Stimulated activated CD8-positive, alpha-beta memory T cell treated with anti-CD3 and anti-CD28 coated beads, Interleukin-12 subunit alpha, Interleukin-12 subunit beta, amount 100 ng/mL, for 4 hours (primary cell): ENCODE measurements at places on chromosomes 7 and 10.

DNA sequence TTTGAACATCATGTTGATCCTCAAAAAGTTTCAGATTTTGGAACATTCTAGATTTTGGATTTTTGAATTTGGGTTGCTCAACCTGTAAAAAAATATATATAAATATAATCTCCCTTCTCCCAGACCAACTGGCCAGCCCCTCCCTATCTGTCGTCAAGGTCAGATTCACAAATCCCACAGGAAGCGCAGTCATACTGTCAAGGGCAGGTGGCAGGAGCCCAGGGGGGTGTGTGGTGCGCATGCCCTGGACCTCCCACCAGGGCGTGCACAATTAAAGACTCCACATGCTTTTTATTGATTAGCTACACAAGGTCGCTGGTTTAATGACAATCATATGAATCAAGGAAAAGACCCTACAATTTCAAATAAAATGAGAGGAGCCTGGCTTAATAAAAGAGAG lies 77.0 kb upstream of the EEPD1 start:
- no peak for DNase-seq

DNA sequence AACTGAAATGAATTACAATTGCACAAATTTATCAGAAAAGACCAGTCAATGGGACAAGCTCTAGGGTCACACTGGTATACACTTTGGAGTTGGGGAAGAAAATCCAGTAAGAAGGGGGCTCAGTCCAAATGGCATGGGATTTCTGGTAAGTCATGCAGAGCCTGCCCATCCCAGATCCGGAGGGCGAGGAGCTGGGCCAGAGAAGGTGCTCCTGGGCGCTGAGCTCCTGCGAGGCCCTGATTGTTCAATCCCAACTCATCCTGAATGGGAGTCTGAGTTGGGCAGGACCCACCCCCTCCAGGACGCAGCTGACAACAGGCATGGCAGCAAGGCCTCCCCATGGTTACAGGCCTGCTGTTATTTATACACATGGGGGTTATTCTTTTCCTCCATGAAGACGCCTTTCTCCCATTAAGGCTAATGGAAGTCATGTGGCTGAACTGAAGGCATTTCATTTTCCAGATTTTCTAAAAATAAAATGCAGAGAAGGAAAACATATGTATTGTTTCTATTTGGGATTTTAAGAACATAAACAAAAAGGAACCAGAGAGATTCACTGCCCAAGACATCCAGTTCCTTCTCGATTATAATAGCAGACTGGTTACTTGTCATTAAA lies 91.1 kb upstream of the ADAM12 start:
- no peak for DNase-seq

GRCh38 chr7:55548295-55548731 lies 24.0 kb downstream of the VOPP1 start:
- no peak for DNase-seq

- DNase-seq, result no peak
These were observed 4.1 kb downstream of the GET4 start for GRCh38 chr7:880450-880849.

- no peak for DNase-seq
These were observed 38.7 kb downstream of the CALML3 start for GRCh38 chr10:5563321-5563961.

DNA sequence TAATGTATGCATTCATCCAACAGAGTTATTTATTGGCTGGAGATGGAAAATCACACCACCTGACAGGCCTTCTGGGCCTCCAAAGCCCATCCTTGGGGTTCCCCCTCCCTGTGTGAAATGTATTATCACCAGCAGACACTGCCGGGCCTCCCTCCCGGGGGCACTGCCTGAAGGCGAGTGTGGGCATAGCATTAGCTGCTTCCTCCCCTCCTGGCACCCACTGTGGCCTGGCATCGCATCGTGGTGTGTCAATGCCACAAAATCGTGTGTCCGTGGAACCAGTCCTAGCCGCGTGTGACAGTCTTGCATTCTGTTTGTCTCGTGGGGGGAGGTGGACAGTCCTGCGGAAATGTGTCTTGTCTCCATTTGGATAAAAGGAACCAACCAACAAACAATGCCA lies 15.3 kb downstream of the TACR2 start:
- no peak for DNase-seq

DNA sequence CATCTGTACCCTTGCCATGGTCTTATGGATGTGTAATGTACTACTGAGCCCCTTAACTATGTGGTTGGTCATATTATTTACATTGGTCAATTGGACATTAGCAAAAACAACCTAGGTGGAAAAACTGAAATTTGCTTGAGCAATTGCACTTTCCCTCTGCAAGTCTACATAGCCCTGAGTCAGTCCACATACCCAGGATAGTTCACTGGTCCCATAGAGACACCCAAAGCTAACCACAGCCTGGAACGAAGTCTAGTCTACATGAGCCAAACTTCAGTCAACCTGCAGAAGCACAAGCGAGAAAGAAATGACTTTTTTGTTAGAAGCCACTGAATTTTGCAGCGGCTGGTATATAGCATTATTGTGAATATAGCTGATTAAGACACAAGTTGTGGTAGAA lies 37.6 kb upstream of the COL1A2 start:
- no peak for DNase-seq

DNA sequence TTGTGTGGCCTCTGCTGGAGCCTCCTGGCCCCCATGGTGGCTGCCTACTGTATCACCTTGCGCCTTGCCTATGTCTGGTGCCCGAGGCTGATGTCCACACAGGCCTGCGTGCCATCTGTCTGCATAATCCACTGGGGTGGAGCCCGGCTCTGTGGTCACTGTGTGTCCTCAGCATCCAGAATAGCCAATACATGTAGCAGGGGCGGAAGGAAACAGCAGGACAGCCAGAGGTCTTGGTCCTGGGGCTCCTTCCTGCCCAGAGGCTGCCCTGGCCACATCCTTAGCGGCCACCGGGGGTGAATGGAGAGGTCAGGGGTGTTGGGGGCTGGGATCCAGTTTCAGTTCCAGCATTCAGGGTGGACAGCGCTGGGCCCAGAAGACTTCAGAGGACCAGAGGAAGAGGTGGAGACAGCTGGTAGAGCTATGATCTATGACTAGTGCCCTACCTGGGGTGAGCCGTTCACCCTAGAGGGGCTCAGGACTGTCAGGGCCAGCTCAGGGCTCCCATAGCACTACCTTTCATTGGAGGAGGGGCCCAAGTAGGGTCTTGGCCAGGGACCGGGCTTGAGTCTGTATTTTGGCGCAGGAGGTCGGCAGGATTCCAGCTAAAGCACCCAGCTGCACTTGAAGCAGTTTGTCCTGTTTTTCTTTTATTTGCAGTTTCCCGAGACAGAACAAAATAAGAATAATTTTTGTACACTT lies 15.9 kb downstream of the YKT6 start:
- DNase-seq, result no peak

GRCh38 chr10:6134099-6134823 lies 45.4 kb downstream of the RBM17 start:
- DNase-seq, result no peak

DNA sequence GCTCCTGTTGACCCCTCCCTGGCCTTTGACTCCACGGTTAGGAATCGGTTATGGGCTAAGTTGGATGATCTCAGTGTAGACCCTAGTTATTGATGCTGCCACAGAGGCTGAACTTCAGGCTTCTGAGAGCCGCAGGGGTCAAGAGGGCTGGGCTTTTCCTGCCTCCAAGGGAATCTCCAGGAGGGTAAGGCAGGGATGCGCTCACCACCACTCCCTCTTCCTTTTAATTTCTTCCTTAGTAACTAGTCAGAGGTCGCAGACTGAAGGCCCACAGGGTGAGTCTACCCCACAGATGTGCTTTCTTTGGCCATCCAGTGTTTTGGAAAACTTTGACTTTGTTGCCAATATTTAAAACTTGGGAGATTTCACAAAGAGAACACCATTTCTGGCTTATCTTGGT lies 151.0 kb upstream of the TCF7L2 start:
- no peak for DNase-seq

- DNase-seq, result no peak
These were observed 68.7 kb upstream of the KLF6 start for GRCh38 chr10:3853547-3854303.

GRCh38 chr7:118075936-118076335 lies 108.0 kb upstream of the LSM8 start:
- DNase-seq, result no peak

- DNase-seq, result no peak
These were observed 88.3 kb downstream of the ARMH3 start for GRCh38 chr10:101967713-101968112.

DNA sequence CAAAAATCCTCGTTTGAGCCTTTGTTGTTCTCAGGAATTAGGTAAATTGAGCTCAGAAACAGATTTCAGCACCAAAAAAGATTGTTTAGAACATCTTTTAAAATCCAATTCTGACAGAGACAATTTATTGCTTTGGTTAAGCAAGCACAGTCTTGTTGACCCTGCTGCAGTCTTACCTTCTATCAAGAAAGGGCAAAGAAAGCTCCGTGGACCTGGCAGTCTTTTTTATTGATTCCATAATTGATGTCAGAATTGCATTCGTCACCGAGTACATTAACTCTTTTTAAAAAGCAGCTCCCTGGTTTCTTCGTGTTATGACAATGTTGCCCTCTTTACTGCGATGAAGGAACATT lies 334.8 kb downstream of the FGFR2 start:
- no peak for DNase-seq

DNA sequence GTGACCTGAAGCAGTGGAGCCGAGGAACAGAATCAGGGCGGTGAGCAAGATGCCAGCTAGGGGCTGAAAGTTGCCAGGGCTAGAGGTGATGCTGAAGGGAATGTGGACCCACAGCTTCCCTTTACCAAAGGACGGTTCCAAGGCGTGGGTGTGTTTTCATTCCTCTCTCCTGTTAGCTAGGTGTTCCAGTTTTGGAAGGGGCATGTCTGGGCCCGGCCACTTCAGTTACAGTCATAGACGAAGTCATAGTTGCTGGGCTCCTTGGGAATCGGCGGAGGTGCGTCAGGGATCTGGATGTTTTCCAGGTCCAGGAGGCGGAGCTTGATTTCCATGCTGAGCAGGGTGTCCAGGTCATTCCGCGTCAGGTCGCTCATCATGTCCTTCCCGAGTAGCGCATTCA lies 131.0 kb upstream of the AOAH start:
- DNase-seq, result no peak

DNA sequence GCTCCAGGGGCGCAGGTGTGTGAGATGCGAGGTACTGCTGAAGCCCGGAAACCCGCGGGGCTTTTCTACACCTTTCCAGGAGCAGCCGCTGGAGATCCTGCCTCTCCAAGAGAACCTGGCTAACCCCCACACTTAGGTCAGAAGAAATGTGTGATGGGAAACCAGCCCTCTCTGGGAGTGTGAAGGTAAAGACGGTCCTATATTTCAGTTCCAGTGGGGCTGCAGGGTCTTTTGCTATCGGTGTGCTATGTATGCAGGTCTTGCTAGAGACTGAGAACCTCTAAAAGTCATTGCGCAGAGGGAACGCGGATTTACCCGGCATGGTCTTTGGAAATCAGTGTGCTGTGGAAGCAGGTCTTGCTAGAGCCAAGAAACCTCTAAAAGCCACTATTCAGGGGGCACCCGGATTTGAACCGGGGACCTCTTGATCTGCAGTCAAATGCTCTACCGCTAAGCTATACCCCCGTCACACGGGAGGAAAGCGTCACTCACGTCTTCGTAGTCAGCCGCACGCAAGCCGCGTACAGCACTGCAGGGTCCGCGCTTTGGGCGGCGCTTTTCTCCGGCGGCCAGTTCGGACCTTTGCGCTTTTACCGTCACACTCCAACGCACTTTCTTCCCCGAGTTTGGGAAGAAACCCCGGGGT lies 46.0 kb downstream of the ZNF777 start:
- DNase-seq, result no peak

- no peak for DNase-seq
These were observed 19.6 kb upstream of the INPP5A start for GRCh38 chr10:132517951-132518521.

DNA sequence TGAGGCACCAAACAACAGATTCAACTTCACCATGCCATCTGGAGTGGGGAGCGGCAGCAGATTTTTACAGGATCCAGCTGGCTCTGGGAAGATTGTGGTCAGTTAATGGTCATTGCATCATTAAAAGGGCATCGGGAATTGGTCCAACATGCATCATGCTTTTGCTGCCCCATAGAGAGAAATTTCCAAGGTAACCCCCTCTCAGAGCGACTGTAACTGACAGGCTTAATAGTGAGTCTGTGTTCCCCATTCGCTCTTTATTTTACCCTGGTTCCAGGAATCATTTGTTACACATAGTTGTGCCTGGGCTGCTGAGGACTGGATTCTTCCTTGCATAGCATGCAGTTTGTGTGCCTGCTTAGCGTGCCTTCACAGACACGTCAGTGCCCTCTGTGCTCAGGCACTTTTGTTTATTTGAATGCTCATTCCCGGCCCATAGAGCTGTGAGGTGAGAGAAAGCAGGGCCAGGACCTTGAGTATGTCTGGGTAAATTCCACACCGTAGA lies 49.9 kb downstream of the CDHR3 start:
- no peak for DNase-seq

DNA sequence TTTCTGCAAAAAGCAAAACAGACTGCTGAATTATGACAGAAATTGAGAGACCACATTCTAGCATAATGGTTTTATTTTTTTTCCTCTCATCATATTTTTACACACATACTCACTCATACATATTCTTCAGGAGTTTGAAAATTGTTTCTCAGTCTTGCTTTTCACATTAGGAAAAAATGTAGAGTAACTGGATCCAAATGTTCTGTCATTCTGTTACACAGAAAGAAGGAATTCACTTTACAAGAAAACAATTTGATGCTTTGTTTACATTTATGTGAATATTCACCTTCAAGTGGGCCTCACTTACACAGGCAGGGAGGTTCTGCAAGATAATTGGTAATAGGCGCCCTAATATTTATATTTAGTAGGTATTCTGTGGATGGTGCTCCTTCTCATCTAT lies 82.0 kb downstream of the ARL4A start:
- no peak for DNase-seq

DNA sequence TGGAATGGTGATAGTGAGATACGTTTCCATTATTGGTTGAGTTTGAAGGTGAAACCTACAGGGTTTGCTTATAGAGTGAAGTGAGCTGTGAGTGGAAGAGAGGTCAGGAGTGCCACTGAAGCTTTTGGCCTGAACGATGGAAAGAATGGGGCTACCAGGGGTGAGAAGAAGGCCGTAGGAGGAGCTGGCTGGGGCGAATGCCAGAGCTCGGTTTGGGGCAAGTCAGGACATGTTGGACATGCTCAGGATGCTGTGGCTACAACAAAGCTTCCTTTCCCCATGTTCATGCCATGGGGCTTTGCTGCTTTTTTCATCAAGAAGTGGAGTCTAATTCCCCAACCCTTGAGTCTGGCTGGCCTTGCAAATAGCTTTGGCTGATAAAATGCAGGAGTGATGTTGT lies 253.7 kb downstream of the GLRX3 start:
- DNase-seq, result no peak

DNA sequence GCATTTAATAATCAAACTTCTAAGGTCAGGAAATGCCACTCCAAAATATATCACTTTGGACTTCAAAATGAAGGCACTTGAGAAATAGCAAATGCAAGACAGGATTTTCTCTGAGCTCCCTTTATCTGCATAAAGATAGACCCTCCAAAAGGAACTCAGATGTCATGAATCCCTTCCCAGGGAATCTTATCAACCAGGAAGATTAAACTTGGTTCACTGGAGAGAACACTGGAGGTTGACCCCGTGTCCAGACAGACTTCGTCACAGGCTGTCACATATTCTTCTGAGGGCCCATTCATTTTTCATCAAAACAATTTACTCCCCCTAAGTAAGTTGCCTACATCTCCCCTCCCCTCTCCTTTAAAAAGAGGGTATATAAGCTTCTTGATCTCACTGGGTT lies 21.2 kb downstream of the IFIT3 start:
- no peak for DNase-seq

GRCh38 chr10:89114846-89115625 lies 92.1 kb downstream of the CH25H start:
- DNase-seq, result no peak

- DNase-seq, result no peak
These were observed 404.2 kb upstream of the FOXK1 start for GRCh38 chr7:4277936-4278335.

GRCh38 chr10:27099448-27099847 lies 846 bp downstream of the ANKRD26 start:
- DNase-seq, result no peak
